Psoas muscle (tissue), 8 donors: ENCODE measurements at places on chromosomes 6 and 20. TPM values are rescaled to one million over a fixed set of nuclear protein-coding genes. Genes with fewer than 3 reads are reported as not detected.

Gene MAK
- total RNA-seq: not detected

Gene C20orf204
- 0.71 TPM for total RNA-seq

Gene C2
- total RNA-seq: 3.6 TPM

Gene PCK1
- 0.26 TPM for total RNA-seq

Gene OR2B6
- not detected for total RNA-seq

Gene WFDC5
- total RNA-seq: not detected

DNA sequence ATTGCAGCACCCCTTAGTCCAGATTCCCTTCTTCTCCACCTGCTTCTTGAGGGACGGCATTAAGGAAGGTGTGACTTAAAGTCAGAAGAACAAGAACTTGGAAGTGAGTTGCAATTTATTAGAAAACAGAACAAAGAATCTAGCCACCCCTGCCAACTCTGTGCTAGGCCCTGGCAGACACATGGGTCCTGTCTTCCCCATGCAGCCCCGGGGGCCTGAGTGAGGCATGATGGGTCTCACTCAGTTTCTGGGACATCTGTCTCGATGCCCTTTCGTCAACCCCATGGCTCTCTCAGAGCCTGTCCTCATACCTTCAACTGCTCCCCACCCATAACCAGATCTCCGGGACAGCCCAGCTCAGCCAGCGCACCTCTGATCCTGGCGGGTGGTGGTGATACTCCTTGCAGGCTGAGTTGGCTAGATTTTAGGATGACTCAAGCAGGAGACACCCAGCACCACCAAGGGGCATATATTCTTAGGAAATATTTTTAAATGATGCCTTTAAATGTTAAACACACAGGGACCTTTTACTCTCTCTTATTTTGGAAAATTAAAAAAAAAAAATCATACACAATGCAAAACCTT, 143.2 kb upstream of the RNF24 start:
- no peak for DNase-seq

- DNase-seq: no peak
These were observed 8.7 kb downstream of the ZMYND8 start for GRCh38 chr20:47347661-47348435.

DNA sequence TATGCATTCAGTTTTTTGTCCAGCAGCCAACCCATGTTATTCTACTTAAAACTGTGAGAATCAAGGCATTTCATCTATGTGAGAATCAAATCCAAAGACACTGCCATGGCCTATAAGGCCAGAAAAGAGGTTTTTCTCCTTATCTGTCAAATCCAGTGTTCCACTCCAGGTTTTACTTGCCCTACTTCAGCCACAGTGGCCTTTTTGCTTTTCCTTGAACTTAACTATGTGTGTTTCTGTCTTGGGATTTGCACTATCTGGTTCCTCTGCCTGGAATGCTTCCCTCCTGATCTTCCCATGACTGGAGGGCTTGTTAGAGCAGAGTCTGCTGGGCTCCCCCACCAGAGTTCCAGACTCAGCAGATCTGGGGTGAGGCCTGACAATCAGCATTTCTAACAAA, 113.1 kb upstream of the DOK5 start:
- no peak for DNase-seq

DNA sequence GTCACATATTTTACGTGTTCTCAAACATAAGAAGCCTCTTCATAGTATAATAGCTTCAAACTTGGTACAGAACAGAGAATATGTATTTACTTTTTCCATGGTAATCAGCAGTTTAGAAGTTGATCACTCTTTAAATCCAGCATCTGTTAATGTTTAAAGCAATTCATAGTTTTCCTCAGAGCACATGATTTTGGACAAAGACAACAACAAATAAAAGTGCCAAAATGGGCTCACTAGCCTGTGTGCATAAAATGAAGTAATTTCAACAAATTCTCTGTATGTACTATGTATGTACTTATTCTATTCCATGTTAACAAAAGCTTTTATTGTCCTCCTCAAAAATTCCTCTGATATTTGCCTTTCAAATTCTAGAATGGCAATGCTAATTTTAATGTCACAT, 38.1 kb upstream of the UST start:
- DNase-seq: no peak

GRCh38 chr20:2365666-2366065, 15.0 kb upstream of the TGM6 start:
- DNase-seq: no peak

GRCh38 chr20:58751979-58752378, 59.4 kb downstream of the NPEPL1 start:
- DNase-seq: no peak

DNA sequence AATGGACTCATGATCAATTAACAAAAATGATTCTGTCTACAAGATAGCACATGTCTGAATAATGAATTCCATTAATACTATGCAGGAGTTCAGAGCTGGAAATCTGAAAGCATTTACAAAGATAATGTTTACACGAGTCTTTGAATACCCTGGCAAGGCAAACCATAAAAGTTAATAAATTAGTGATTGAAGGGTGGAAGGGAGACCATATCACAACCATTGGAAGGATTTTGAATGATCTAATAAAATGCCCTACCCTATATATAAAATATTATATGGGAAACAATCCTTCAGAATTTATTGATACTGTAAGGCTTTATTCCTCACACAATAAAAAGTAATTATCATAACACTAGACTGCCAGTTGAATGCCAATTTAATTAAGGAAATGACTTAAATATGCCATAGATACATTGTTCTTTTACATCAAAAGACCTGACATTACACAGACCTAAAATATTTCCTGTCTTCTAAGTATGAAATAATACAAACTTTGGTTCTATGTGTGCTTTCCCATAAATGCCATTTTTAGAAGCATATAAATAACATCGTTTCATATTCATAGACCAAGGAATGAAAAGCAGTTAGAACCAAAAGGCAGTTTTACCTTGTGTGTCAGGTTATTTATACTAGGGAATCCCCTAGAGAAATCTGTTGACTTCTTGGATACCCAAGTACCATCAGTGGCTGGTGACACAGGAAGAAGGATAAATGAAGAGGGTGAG, 249.2 kb upstream of the MARCKS start:
- no peak for DNase-seq

- DNase-seq: no peak
These were observed 2.5 kb downstream of the RIPOR2 start for GRCh38 chr6:24933266-24933665.

DNA sequence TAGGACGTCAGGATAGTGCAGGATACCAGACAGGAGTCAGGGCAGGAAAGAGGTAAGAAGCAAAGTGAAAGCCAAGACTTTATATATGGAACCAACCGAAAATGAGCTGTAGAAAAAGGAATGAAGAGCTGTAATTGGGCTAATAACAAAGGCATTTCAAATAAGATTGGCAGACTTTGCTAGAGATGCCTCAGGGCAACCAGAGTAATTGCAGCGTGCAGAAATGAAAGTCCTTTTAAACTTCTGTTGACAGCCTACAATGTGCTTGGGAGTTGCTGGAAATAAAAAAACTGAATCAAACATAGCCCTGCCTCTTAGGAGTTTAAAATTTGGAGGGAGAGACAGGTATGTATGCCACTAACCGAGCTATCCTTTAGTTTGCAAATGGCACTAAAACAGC, 56.4 kb upstream of the NKX2-4 start:
- DNase-seq: no peak

GRCh38 chr6:39997101-39997635, 62.9 kb upstream of the MOCS1 start:
- no peak for DNase-seq
